Ascending aorta (tissue), 2 donors: ENCODE measurements at places on chromosomes 12 and 14.

DNA sequence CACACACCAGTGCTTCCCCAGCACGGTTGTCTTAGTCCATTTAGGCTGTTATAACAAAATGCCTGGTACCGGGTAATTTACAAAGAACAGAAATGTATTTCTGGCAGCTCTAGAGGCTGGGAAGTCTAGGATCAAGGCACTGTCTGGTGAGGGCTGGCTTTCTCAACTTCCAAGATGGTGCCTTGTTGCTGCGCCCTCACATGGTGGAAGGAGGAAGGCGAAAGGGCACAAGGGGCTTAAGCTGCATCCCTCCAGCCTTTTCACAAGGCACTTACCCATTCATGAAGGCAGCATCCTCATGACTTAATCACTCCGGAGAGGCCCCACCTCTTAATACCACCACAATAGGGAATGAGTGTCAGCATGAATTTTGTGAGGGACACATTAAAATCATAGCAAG, 155.5 kb downstream of the SLC15A5 start:
- no peak for DNase-seq

- DNase-seq: no peak
Observed at GRCh38 chr12:128829861-128830504, 6.2 kb upstream of the SLC15A4 start.

- no peak for DNase-seq
Observed at GRCh38 chr12:98154850-98155249, 360.5 kb upstream of the TMPO start.

DNA sequence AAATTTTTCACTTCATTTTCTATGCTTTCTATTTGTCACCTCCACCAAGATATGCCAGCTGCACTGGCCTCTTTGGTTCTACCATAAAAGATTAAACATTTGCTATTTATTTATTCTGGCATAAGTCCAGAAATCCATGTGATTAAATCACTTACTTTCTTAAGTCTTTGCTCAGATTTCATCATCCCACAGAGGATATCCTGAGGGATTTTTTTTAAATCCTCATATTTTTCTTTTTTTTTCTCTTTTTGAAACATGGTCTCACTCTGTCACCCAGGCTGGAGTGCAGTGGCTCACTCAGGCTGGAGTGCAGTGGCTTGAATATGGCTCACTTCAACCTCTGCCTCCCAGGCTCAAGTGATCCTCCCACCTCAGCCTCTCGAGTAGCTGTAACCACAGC, 645.4 kb upstream of the ATXN7L3B start:
- no peak for DNase-seq

DNA sequence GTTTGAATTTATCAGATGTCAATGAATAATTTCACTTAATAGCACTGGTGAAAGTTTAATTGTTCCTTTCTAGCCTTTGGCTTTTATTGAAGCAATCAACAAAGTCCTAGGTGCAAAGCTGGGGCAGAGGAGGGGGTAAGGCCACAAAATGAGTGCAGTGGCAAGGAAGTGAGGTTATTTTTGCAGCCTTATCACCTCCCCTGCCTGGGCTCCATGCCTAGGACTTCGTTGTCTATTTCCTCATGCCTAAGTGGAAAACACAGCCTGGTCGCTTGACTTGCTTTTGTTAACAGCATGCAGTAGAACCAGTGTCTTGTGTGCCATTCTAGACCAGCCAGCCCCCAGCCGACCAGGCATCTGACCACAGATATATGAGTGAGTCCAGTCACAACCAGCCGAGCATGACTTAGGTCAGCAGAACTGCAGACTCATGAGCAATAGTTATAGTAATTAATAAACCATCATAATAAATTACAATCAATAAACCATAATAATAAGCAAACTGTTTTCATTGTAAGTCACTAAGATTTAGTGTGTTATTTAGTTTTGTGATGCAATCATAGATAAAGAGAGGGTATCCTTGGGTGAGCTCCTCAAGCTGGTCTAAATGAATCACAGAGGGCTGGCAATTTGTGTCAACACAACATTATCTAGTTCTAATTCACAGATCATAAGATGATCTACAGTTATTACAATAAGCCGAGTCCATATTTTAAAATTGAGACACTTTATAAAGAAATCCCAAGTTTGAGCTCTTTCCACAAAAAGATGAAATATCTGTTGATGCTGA, 156.8 kb downstream of the GLT1D1 start:
- DNase-seq: no peak

GRCh38 chr12:131687346-131688125, 23.4 kb upstream of the SFSWAP start:
- no peak for DNase-seq

GRCh38 chr12:126776026-126776655, 1490.8 kb upstream of the TMEM132C start:
- no peak for DNase-seq
